IPS DF 19.7 (cell line): ENCODE measurements at places on chromosomes 2 and 18.

- DNase-seq: no peak
These were observed 107.3 kb upstream of the HS6ST1 start for GRCh38 chr2:128425731-128426620.

- DNase-seq: peak; percentile 52
These were observed 21.4 kb upstream of the STON1 start for GRCh38 chr2:48508461-48509124.

GRCh38 chr2:101991721-101992145, at the start of gene IL1R2:
IL1R2 (plus strand) TSS chr2:101991960; CDS start chr2:102008576, 16,616 bp downstream.
- no peak for DNase-seq

- DNase-seq: no peak
These were observed 89.9 kb downstream of the INHBB start for GRCh38 chr2:120435671-120436459.

GRCh38 chr2:226796012-226796839, 3.4 kb downstream of the IRS1 start:
- no peak for DNase-seq

GRCh38 chr2:42317486-42317885, 43.5 kb downstream of the COX7A2L start:
- DNase-seq: no peak

GRCh38 chr2:45418532-45418931, 192.5 kb downstream of the SRBD1 start:
- no peak for DNase-seq

DNA sequence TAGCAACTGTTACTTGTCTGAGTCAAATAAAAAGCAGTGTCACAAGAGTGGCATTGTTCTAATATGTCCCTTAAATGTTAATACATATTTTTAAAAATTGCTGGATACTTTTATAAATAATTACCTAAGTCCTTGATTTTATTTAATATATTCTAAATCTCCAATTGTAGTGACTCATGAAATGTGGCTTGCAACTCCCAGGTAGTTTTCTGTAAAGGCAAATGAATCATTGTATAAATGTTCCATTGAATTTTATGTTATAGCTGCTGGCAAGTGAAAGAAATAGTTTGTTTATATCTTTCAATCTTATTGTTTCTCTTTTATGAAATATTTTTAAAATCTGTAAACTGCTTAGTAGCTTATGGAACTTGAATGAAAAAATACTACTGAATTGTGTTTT, 32.7 kb upstream of the C1GALT1C1L start:
- DNase-seq: no peak

- no peak for DNase-seq
These were observed 23.8 kb downstream of the GALNT5 start for GRCh38 chr2:157281316-157281715.

- no peak for DNase-seq
These were observed 334.6 kb upstream of the LRATD1 start for GRCh38 chr2:14297906-14298305.

GRCh38 chr2:120434492-120435308, 88.8 kb downstream of the INHBB start:
- no peak for DNase-seq

GRCh38 chr2:75525434-75526310, 35.1 kb downstream of the EVA1A start:
- DNase-seq: no peak

- no peak for DNase-seq
These were observed 450.9 kb upstream of the HS6ST1 start for GRCh38 chr2:128769457-128770142.

DNA sequence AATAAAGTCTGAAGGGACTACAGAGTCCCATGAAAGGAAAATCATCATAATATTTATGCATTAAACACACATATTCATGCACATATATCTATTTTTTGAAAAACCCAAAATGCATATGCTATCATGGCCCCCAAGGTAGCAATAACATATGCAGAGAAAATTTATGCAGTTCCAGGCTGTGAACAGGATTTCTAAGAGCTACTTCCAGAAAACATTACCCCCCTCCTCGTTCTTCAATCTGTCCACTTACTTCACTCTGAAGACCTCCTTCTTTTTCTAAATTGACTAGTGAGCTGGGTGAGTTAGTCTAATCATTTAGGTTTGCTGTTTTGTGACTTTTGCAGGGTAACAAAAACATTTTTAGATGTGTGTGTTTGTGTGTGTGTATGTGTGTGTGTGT, 376.4 kb upstream of the ZEB2 start:
- DNase-seq: no peak
